Activated naive CD4-positive, alpha-beta T cell treated with anti-CD3 and anti-CD28 coated beads for 36 hours (primary cell): ENCODE measurements at places on chromosomes 2 and 18. TPM values are rescaled to one million over a fixed set of nuclear protein-coding genes. Genes with fewer than 3 reads are reported as not detected.

DNA sequence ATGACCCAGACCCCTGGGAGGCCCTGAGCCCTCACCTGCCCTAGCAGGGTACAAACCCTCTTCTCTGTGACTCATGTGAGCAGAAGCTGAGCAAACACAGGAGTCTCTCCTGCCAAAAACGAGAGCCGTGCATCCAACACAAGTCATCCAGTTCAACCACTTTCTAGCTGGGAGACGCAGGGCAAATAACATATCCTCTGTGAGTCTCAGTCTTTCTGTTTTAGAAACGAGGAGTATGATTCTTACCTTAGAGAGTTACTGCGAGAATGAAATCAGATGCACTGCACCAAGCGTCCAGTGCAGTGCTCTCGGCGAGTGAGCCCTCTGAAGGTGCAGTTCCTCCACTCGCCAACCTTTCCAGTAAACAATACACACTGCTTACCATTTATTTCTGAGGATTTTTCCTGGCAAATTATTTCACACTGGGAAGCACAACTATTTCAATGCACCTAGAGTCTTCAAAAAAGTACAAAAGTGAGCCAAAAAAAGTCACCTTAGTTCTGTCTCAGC, 331.8 kb upstream of the MYT1L start:
- DNase-seq = no peak

DNA sequence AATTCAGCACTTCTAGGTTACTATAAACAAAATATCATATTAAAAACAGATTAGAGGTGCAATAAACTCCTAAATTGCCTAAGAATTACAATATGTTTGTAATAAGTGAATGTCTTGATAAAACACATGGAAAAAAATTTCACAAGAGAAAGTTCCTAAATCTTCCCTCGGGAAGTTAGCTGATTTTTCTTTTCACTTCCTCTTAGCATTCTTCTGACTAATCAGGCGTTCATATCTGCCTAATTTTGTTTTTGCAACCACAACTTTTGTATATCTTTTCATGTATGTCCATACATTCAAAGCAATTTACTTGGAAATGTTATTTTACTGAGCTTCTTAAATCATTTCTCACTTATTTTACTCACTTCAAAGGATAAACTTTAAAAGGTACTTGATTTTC, 88.5 kb downstream of the RTTN start:
- DNase-seq = no peak

DNA sequence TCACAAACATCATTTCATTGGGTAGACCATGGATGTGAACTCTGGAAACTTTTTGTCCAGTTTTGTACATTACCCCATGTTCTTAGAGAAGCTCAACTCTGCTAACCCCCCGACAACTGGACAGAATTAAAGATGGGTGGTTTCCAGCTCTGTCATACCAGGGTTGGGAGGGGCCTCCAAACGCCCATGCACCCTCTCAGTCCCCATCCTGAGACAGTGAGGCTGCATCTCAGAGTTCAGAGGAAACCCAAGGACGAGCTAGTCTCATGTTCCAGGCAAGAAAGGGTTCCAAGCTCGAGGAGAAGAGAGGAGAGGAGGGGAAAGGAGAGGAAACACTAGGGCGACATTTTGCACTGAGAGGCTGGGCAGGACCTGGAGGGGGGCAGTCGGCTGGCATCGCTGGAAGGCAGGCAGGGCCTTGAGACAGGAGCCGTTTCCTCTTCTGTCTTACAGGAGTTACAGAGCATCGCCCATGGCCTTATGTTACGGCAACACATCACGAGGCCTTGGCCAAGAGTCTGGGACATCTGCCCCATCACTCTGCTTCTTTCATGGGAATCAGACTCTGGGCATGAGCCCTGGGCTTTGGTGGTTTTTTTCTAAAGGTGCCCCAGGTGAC, 16.4 kb downstream of the MAL start:
- DNase-seq = no peak

DNA sequence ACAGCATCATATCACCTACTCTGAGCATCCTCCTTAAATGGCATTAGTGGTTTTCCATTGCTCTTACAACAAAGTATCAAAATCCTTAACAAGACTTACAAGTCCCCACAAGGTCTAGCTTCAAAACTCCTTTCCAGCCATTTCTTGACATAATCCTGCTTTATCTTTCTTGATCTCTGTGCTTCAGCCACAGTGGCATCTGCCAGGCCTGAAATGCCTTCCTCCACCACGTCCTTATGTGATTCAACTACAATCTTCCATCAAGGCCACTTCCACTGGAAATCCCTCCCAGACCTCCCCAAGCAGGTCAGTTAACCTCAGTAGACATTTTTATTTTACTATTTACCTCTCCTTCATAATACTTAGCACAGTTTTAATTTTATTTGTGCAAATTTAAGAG, 83.8 kb upstream of the CCDC150 start:
- no peak for DNase-seq

DNA sequence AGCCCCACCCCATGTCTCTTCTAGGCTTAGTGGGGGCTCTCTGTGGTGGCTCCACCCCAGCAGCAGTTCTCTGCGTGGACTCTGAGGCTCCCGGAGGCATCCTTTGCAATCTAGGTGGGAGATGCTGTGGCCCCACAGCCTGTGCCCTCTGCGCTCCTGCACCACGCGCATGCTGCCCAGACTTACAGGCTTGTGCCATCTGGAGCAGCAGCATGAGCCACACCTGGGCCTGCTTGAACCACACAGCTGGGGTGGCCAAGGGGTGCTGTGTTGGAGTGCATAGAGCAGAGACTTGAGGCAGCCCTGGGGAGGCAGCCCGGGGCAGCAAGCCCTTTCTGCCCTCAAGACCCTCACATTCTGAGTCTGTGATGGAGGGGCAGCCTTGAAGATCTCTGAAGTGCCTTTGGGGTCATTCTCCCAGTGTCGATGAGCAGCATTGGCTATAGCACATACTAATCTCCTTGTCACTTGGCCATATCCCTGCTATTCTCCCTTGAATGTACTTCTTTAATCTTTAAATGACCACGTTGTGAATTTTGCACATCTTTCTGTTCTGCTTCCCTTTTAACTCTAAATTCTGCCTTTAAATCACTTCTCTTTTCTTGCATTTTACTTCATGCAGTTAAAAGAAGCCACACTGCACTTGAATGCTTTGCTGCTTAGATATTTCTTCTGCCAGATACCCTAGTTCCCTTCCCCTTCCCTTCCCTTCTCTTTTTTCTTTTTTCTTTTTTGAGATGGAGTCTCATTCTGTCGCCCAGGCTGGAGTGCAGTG, 62.4 kb downstream of the NCAPH start:
- no peak for DNase-seq

DNA sequence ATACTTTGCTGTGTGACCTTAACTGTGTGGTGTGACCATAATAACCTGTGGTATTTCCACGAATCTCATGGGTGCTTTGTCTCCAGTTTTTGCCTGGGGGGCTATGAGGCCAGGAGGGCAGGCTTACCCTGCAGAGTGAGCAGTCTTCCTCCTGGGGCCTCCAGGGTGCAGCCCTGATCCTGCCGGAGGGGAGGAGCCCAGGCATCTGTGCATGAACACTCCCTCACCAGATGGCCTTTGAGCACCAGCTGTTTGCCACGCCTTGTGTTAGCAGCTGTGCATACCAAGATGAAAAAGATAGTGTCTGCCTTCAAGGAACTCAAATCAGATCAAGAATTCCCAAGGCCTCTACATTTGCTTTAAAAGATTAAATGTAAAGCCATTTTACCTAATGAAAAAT, 75.0 kb upstream of the RBM44 start:
- DNase-seq = no peak

- DNase-seq = no peak
Measured at GRCh38 chr2:150630587-150631235, 143.2 kb upstream of the RND3 start.

DNA sequence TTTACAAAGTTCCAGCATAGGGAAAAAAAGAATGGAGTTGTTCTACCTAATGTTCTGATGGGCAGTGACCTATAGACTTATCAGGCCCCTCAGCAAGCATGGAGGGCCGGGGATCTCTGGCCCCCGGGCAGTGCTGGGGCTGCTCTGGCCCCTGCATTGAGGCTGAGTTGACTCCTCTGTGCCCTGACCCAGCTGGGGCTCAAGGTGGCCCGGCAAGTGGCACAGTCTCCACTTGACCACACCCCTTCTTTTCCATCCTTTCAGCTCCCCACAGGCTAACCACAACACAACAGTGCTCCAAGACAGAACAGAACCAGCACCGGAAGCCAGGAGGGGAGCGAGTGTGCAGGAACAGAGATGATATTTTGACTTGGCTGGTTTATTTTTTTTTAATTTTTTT, 19.9 kb downstream of the TOGARAM2 start:
- no peak for DNase-seq

- no peak for DNase-seq
Measured at GRCh38 chr2:223262946-223263345, 211.0 kb downstream of the KCNE4 start.

GRCh38 chr2:216130346-216130971, 21.3 kb downstream of the XRCC5 start:
- no peak for DNase-seq

GRCh38 chr18:58870621-58871020, 5.9 kb downstream of the ZNF532 start:
- DNase-seq = no peak

- no peak for DNase-seq
Measured at GRCh38 chr2:8923183-8923582, 80.3 kb downstream of the MBOAT2 start.

- DNase-seq = no peak
Measured at GRCh38 chr18:48827291-48828193, 123.2 kb downstream of the SMAD7 start.

DNA sequence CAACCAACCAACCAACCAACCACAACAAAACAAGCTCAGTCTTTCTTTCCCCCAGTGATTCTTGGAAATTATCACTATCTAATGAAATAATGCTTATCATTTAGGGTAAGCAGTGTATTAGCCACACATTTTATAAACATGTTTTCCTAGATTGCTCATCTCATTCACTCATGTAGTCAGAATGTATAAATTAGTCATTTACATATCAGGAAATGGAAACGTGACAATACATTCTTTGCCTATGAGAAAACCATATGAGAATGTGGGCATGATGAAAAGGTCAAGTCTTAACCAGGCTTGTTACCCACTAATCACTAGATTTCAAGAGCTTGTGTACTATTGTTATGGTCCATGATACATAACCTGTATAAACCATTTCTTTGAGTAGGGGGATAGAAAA, 1583.4 kb upstream of the PIK3C3 start:
- DNase-seq = no peak

DNA sequence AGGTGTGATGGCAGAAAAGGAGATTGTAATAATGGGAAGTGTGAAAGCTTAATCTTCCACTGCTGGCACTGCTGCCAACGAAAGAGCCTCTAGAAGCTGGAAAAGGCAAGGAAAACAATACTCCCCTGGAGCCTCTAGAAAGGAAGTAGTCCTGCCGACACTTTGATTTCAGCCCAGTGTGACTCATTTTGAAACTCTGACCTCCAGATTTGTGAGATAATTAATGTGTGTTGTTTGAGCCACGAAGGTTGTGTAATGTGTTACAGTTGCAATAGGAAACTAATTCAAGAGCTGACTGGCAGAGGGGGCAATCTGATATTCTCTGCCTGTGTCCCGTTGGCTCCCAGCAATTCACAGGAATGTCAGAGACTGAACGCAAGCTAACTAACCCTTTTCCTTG, 219.2 kb upstream of the UBE2E3 start:
- DNase-seq = no peak

DNA sequence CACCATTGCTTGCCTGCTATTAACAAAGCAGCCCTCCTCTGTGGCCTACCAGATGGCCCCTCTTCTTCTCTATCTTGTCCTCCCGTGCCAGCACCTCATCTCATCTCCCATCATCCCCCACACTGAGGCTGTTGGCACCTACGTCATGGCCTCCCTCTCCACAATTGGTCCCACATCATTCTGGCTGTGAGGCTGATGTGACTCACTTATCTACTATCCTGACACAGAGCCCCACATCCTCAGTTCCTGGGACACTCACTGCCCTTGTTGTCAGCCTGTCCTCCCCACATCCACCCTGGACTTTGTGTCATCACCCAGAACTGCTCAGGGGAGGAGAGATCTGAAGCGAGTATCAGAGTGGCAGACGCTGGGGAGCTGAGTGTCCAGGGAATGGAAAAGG, 102.9 kb downstream of the MRO start:
- DNase-seq = no peak

- no peak for DNase-seq
Measured at GRCh38 chr2:149446748-149447147, 116.4 kb downstream of the LYPD6 start.

DNA sequence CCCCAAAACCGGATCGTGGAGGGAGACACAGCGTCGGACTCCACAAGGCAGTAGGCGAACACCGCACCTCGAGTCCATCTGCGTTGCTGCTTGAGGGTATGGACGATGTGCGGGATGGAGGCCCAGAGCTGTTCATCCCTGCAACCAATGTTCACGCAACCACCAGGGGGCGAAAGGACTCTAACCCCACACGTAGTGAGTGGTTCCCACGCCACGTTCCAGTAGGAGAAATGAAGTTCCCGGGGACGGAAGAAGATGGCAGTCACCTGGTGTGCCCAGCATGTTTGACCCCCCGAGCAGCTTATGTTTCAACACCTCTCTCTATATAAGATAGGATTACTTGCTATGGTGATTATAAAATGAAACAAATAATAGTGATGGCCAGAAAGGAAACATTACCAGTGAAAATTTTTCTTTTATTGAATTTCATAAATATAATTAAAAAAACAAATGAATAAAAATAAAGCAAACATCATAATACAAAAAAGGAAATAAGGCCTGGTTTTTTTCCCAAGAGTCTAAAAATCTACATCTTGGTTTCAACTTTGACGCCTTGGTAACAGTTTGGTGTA, 184.3 kb downstream of the SH3BP4 start:
- DNase-seq = peak; percentile 68

GRCh38 chr2:13252615-13253014, 535.9 kb downstream of the TRIB2 start:
- no peak for DNase-seq

DNA sequence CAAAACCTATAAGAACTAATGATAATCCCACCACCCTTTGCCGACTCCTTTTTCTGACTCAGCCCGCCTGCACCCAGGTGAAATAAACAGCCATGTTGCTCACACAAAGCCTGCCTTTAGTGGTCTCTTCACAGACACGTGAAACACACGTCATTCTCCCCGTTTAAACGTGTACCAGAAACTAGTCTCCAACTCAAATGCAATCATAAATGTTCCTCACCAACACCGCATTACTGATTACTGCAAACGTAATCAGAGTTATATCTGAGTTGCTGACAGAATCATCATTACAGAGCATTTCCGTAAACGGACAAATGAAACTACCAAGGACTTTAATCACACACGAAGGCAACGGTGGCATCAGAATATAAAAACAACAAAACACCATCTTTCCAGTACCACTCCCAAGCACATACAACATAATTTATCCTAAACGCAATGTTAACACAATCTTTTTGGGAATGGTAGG, 1.9 kb downstream of the CLK1 start:
- DNase-seq = peak; percentile 86

Gene NDUFS1
- total RNA-seq = 83.3 TPM

Gene TAF4B
- 15.9 TPM for total RNA-seq

Gene DPP4
- total RNA-seq = 12.9 TPM

Gene RFTN2
- not detected for total RNA-seq

Gene SPOPL
- 8.4 TPM for total RNA-seq

Gene CREG2
- not detected for total RNA-seq
